Renal cortex interstitium (tissue), 15 donors: ENCODE measurements at places on chromosomes 7 and 10. TPM values are rescaled to one million over a fixed set of nuclear protein-coding genes. Genes with fewer than 3 reads are reported as not detected.

The ZNF394 gene
- polyA plus RNA-seq, result 13.8 TPM

The OR9A2 gene
- not detected for polyA plus RNA-seq

The ADAM22 gene
- polyA plus RNA-seq, result 12.7 TPM

The EPC1 gene
- polyA plus RNA-seq, result 71.1 TPM

The ACTR3C gene
- 9.7 TPM for polyA plus RNA-seq

The TBC1D12 gene
- 19.9 TPM for polyA plus RNA-seq

The FAM180A gene
- polyA plus RNA-seq, result not detected

GRCh38 chr10:8181496-8182157 is 127.1 kb downstream of the GATA3 start:
- DNase-seq, result no peak

DNA sequence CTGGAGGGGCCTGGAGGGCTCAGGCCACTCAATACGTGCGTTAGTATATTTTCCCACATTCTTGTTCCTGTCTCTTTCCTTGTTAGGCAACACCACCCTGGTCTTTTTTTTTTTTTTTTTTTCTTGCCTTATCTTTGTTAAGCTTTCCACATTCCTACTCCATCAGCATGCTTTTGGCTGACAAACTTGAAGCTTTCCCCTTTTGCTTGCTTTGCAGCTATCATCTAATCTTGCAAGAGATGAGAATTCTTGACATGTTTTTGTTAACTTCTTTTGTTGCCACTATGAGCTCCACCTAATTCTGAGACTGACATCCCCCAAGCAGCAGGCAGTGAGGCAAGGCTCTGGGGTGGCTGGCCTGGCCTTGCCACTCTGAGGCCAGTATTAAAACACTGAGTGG is 52.5 kb upstream of the NRP1 start:
- DNase-seq, result no peak

DNA sequence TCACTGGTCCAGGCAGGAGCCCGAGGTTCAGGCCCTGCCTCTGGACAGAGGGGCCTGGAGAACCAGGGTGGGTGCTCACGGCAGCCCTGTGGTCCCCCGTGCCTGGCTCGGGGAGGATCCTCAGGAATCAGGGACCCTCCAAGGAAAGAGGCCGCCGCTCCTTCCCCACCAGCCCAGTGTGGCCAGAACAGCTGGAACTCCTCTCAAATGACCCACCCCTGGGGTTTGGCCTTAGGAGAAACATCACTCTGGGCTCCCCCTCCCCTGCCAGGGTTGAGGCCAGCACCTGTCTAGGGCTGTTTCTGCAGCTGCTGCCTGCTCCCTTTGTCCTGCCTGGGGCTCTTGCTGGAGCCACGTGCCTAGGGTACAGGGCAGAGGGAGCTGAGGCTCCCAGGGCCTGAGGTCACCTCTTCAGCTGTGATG is 161.0 kb downstream of the RNF216 start:
- no peak for DNase-seq

GRCh38 chr7:16840094-16840493 is 35.3 kb upstream of the AGR2 start:
- DNase-seq, result no peak

- DNase-seq, result no peak
Observed at GRCh38 chr7:66352071-66352470, 146.9 kb downstream of the TPST1 start.

DNA sequence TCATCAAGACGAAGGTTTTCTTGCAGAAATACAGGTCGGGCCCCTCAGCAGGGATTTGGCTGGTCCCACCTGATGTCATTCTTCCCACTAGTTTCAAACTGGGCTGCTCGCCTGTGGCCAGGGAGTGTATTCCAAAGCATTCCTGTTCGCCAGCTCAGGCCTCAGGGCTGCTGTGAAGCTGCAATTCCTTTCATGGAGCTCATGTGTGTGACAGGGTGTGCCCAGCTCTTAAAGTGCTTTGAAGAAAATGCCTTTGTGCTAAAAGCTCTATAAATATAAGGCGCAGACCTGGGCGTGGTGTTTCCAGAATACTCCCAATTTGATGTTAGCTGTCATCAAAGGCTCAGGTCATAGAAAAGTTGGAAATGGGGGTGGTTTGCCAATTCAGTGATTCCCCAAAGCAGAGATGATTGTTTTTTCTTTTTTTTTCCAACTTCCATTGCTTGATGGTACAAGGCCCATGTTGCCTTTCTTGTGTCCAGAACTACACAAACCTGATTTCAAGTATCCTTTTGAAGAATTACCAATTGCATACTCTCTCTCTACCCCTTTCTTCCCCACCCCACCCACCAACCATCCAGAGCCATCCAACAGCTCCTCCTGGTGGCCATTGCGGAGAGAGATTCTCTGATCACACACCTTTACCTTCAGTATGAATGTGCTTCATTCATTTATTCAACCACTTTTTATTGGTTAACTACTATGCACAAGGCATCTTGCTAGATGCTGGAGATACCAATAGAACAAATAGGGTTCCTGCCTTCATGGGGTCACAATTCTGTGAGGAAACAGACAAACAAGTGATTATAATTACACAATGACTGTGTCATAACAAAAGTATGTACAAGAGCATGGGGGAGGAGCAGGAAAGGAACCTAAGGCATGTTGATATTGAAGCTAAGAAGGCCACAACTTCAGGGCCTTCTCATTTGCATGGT is 297.3 kb upstream of the LYZL1 start:
- no peak for DNase-seq

DNA sequence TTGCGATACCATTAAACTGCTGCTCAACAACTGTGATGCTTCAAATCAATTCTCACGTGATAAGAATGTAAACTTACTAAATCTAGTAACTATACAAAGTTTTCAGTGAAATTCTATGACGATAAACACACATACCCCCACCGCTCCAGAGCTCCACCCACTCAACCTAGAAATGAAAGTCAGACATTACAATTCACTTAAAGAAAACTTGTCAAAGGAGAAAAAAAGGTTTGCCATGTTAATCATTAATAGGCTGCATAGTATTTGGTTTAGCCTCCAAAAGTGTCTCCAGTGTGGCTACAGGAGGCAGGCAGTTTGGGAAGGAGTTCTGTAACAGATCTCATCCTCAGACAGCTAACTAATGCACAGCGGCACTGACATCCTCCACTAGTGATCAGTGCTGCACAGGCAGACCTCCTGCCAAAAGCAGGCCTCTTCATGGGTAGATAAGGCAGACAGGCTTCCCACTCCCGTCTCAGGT is 3.1 kb downstream of the HERPUD2 start:
- no peak for DNase-seq

GRCh38 chr7:45713669-45714520 is 139.7 kb downstream of the ADCY1 start:
- no peak for DNase-seq

- DNase-seq, result no peak
Observed at GRCh38 chr7:78529392-78529791, 730.8 kb downstream of the PHTF2 start.

- DNase-seq, result no peak
Observed at GRCh38 chr10:63415640-63416244, 50.0 kb downstream of the JMJD1C start.
